ENCODE measurements at places on chromosomes 4 and X.
A peak's percentile ranks its signal among the peaks of the same experiment; 100 is the strongest.

DNA sequence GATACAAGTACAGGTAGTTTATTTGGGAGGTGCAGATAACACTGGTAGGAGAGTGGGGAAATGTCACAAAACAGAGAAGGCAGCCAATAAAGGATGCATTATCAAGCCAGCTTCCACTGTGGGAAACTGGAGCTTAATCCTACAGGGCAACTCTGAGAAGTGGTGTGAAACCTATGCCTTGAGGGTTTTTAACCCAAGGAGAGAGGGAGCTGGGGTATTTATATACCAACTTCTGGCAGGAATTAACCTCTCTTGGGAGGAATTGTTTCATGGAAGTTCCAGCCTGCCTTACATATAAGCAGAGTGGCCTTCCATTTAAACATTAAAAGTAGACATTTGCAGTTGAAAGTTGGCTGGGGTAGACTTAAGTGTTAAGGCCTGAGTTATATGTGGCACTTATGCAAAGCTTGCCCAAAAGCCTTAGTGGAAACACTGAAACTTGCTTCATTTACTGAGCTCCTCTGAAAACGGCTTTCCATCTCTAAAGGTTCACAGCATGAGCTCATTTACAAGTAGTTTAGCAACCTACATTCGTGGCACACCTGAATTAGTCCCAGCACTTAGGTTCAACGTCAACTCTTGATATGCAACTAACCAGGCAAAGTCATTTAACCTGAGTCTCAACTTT, 19.2 kb downstream of the MAGEB17 start:
- DNase-seq = no peak

GRCh38 chr4:146165840-146166239, 9.7 kb upstream of the LSM6 start:
- no peak for DNase-seq

- DNase-seq = no peak
These were observed 64.7 kb downstream of the IL13RA2 start for GRCh38 chrX:114952696-114953095.

DNA sequence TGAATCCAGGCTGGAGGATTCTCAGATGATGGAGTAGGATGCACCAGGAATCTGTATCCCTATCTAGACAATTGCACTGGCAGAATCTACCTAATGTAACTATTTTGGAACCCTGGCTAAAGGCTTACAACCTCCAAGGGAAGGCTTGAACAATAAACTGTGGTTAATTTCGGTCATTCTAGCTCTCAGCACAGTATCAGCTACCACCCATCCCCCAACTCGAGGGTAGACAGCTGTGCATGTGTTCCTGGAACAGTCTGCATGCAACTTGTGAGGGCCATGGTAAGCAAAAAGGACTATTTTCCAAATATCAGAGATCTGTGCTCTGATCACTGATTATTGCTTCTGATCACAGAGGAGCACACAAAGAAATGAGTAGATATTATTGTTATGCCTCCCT, 34.0 kb downstream of the ELF2 start:
- no peak for DNase-seq

DNA sequence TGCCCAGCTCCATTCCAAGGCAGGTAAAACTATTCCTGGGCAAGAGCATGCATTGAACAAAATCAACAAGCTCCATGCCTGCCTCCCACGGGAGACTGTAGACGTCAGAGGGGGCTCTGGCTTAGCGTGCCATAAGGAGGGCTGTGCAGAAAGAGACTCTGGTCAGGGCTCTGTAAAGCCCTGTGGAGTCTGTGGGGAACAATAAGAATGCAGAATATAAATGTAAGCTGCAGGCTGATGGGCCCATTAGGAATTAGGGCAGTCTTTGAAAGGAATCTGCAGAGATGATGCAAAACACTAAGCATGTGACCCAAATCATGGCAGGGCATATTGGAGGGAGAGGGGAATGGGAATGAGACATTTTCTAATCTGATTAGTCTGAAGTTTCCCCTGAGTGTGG, 170.3 kb downstream of the EFHC2 start:
- DNase-seq = peak; percentile 45

DNA sequence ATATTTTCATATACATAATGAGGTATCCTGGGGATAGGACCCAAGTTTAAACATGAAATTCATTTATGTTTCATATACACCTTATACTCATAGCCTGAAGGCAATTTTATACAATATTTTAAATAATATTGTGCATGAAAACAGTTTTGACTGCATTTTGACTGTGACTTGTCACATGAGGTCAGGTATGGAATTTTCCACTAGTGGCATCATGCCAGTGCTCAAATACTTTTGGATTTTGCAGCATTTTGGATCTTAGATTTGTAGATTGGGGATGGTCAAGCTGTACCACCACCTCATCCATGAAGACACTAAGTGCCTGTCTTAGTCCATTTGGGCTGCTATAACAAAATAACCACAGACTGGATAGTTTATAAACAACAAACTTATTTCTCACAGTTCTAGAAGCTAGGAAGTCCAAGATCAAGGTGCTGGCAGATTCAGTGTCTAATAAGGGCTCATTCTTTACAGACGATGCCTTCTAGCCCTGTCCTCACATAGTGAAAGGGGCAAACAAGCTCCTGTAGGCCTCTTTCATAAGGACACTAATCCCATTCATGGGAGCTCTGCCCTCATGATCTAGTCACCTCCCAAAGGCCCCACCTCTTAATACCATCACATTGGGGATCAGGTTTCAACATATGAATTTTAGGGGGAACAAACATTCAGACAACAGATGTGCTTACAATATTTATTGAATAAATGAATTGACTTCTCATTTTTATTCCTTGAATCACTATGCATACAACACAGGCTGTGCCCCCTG, 9.4 kb downstream of the NUDT6 start:
- peak; percentile 62 for DNase-seq

GRCh38 chr4:151266497-151266896, 10.5 kb upstream of the PRSS48 start:
- no peak for DNase-seq

- DNase-seq = no peak
These were observed 2.8 kb downstream of the TIGD2 start for GRCh38 chr4:89114100-89114499.

DNA sequence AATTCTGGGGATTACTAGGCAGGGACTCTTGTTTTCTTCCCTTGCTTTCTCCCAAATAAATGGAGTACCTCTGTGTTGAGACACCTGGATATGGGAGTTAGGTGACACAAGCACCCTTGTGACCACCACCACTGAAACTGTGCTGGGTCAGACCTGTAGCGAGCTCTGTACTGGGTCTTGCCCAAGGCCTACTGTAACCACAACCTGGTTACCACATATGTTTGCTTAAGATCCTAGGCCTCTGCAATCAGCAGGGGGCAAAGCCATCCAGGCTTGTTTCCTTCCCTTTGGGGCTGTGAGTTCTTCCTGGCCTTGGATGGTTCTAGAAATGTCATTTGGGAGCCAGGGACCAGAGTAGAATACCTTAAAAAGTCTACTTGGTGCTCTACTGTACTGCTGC, 49.4 kb downstream of the LPAR4 start:
- no peak for DNase-seq

DNA sequence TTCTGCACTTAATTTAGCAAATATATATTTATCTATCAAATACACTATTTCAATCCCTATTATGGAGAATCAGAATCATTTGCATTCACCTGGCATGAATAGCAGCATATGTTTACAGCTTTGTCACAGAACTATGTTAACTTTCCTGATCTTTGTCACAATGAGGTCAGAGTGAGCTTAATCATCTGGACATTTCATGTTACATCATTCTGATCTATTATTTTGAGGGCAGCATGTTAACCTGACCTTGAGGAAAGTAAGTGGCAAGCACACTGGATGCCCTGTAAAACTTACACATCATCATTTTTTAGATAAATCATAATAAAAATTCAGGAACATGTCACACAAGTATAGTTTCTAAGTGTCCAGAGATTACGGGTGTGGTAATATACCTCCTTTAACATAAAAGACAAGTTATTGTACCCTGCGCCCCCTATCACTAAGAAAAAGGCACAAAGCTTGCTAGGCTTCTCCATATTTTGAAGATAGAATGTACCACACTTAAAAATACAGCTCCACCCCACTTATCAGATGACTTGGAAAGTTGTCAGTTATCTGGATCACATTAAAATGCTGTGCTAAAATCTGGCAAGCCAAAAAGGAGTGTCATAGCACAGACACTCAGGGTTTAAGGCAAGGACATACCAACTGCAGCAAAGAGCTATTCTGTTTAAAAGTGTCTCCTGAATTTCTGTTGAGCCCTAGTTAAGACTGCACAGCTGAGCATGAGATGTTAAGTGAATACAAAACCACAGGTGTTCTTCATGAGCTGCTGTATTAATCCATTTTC, 182.7 kb upstream of the FAT4 start:
- DNase-seq = no peak

DNA sequence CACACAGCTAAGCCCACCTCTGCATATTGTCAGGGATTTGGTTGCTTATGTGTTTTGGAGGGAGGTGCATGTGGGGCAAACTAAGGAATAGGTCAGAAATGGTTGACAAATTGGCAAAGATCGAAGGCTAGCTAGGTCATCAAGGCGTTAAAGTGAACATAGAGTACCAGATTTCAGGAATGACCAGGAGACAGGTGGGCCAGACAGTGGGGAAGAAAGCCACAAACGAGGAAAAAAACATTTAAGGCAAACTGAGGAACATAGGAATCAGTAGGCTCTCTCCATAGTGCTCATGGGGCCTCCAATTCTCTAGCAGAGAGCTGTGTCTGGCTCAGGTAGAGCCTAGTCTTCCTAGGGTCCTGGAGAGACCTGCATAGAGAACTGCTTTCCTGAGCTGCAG, 57.4 kb downstream of the CNGA2 start:
- DNase-seq = no peak

DNA sequence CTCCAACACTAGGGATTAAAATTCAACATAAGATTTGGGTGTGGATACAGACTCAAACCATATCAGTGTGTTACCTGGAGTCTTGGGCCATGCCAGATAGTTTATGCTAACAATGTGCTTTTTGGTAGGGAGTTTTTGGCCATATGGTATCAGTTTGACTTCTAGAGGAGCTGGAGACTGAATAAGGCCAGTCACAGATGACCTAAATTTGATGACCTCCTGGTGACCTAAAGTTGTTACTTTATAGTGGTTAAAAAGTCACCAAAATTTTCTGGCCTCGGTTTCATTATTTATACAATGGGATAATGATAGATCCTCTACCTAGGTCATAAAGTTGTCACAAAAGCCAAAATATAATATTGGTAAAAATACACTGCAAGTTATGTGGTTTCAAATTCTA, 877.1 kb downstream of the RAPGEF2 start:
- DNase-seq = no peak

GRCh38 chrX:12843668-12844279, 23.1 kb upstream of the TLR7 start:
- DNase-seq = no peak
